Body of pancreas (tissue), 4 donors: ENCODE measurements at places on chromosomes 4 and X. TPM values are rescaled to one million over a fixed set of nuclear protein-coding genes. Genes with fewer than 3 reads are reported as not detected.

ALAS2 gene
- total RNA-seq = not detected

- no peak for DNase-seq
Observed at GRCh38 chr4:74487771-74488170, 42.8 kb downstream of the AREG start.

- no peak for DNase-seq
Observed at GRCh38 chr4:38149997-38150671, 189.9 kb downstream of the PTTG2 start.

GRCh38 chr4:76233967-76234678, 17.4 kb upstream of the FAM47E start:
- DNase-seq = no peak

GIMD1 gene
- not detected for total RNA-seq

GPR50 gene
- total RNA-seq = not detected
